Stimulated activated CD4-positive, alpha-beta T cell treated with anti-CD3 and anti-CD28 coated beads, TNF-alpha, amount 100 ng/mL, for 4 hours (primary cell): ENCODE measurements at places on chromosomes 7 and 10.

DNA sequence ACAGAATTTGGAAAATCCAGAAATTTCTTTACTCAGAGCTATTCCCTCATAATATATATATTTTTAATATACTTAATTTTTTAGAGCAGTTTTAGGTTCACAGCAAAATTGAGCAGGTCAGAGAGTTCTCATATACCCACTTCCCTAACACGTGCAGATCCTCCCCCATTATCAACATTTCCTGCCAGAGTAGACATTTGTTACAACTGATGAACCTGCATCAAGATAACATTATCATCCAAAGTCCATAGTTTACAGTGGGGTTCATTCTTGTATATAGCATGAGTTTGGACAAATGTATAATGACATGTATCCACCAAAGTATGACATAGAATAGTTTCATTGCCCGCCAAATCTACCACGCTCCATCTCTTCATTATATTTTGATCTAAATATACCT, 170.0 kb downstream of the PTEN start:
- DNase-seq: no peak

GRCh38 chr7:115932880-115933279, 97.7 kb downstream of the TFEC start:
- DNase-seq: no peak

DNA sequence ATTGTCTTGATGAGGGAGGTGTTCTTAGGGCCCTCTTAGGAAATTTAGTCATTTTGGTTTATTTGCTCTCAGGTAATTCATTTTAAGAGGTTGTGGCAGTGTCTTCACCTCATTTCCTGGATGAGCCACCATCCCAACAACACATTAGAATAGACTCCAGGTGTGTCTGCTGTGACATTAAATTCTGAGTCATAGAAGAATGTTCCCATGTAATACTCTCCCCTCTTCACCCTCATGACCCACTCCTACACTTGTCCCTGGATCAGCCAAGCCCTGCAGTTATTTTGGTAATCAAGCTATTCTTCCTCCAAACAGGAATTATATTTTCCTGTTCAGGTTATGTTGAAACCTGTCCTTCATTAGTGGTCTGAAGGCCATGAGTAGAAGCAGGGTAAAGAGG, 944.1 kb downstream of the SORCS3 start:
- DNase-seq: no peak

GRCh38 chr7:78141522-78142281, 343.1 kb downstream of the PHTF2 start:
- DNase-seq: no peak
